ENCODE measurements at places on chromosomes 5 and 9.

DNA sequence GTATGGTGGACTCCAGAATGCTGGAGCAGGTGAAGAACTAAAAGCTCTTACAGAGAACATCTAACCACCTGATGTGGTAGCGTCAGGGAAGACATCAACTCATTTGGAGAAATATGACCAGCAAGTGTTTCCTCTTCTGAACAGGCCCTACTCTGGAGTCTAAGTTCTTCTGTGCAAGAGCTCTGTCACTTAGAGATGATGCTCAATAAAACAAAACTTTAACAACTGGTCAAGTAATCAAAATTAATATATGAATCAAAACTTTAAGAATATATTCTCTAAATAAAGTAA is 85.8 kb downstream of the CYFIP2 start:
- DNase-seq = no peak

DNA sequence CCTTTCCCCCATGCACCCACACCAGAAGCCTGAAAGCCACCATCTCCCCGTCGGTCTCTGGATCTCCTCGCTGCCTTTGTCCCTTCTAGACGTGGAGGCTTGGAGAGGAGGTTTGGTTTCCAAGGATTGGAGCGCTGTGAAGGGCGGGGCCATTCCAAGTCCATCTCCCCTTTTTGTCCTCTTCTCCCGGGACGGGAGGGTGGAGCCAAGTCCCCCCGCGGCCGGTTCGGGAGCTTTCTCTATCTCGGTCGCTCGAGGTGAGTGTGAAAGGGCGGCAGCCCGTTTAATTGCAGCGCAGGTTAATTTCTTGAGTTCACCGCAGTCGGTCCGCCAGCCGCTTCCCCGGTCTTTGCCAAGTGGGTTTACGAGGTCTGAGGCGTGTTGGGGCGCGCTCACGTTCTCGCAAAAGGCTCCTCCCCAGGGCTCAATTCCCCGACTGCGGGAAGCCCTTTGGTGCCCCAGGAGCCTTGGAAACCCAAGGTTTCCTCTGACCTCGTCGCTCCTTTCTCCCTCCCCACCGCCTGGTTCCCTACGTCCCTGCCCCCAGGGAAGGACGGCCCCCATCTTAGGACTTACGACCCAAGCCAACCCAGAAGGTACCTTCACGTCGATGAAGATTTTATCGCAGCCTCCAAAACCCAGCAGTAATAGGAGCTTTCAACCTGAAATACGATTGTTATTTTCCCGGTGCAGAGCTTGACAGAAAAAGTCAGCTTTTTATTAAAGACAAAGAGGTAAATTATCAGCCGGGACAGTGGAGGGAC is 2.8 kb upstream of the ZNF462 start:
- peak; percentile 81 for DNase-seq

DNA sequence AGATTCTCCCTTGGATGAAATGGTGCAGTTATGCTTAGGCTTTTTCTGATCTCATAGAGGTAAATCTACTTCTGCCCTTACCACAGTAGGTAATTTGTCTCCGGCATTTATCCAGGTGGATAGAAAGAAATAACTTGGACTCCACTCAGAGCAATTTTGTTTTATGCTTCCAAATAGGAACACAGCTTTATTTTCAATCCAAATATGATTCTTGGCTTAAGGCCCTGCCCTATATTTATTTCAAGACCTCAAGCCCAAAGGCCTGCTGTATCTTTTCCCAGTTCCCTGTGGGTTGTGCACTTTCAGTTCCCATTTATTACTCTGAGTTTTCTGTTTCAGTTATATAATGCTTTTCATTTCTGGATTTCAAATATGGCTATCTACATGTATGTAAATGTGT is 274.2 kb upstream of the SMC2 start:
- DNase-seq = no peak

- DNase-seq = no peak
Measured at GRCh38 chr9:90838581-90839154, 37.0 kb downstream of the SYK start.

DNA sequence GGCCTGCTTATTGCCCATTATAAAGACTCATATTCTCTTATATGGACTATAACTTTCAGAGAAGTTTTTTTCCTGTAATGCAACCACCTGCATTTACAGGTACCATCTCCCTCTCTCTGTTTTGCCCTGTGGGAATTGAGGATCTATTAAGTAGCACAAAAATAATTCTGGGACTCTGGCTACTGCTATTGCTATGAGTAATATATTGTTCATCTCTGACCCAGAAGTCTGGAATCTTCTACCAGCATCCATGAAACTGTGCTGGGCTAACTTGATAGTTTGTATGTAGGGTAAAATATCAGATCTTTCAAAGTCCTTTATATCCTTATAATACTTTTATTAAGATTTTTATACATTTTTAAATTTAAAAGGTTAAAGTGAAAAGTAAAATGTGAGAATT is 607.2 kb downstream of the EFNA5 start:
- DNase-seq = no peak

DNA sequence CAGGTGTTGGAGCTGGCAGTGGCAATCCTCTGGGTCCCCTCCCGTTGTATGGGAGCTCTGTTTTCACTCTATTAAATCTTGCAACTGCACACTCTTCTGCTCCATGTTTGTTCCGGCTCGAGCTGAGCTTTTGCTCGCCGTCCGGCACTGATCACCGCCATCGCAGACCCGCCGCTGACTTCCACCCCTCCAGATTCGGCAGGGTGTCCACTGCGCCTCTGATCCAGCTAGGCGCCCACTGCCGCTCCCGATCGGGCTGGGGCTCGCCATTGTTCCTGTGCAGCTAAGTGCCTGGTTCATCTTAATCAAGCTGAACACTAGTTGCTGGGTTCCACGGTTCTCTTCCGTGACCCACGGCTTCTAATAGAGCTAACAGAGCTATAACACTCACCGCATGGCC is 23.2 kb downstream of the ANKH start:
- no peak for DNase-seq

DNA sequence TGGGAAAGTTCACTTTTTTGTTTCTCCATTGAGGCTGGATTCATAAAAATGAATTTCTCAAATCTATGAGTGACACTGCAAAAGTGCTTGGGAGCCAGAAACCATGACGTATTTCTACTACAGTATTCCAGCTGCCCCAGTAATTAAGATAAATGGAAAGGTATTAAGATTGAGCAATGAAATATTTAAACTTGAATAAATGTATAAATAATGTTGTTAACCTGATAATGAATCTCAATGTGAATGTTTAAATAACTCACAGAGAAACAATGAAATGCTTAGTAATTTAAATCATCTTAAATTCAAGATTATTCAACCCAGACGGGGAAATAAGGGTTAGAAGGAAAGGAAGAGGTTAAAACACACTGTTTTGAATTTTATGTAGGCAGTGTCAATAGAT is 11.2 kb upstream of the SRP19 start:
- DNase-seq = no peak

GRCh38 chr5:179452356-179453230 is 97.8 kb upstream of the RUFY1 start:
- no peak for DNase-seq

DNA sequence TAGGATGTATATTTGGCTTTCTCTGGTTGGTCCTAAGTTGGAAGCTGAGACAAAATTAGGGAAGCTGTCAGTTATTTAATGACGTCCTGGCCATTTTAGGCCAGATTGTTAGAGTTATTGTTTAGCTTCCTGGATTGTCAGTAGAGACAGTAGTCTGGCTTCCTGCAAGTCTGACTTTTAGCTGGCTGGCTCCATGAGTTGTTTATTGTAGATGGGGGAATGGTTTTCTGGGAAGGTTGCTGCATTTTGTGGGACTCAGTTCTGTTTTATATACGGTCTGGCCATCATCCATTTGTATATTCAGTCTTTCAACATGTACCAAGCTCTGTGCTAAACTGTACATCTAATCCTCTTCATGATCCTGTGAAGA is 68.3 kb downstream of the SGCD start:
- DNase-seq = no peak

- no peak for DNase-seq
Measured at GRCh38 chr5:123585871-123586270, 73.9 kb downstream of the CSNK1G3 start.

- no peak for DNase-seq
Measured at GRCh38 chr5:14675865-14676300, 11.4 kb downstream of the OTULIN start.

Measured in glutamatergic neuron (in vitro differentiated cells).